Daoy (cell line): ENCODE measurements at places on chromosomes 12 and 14. TPM values are rescaled to one million over a fixed set of nuclear protein-coding genes. Genes with fewer than 3 reads are reported as not detected.
A peak's percentile ranks its signal among the peaks of the same experiment; 100 is the strongest.

Gene HSPB8
- total RNA-seq = 56.1 and 58.4 TPM in 2 replicates

DNA sequence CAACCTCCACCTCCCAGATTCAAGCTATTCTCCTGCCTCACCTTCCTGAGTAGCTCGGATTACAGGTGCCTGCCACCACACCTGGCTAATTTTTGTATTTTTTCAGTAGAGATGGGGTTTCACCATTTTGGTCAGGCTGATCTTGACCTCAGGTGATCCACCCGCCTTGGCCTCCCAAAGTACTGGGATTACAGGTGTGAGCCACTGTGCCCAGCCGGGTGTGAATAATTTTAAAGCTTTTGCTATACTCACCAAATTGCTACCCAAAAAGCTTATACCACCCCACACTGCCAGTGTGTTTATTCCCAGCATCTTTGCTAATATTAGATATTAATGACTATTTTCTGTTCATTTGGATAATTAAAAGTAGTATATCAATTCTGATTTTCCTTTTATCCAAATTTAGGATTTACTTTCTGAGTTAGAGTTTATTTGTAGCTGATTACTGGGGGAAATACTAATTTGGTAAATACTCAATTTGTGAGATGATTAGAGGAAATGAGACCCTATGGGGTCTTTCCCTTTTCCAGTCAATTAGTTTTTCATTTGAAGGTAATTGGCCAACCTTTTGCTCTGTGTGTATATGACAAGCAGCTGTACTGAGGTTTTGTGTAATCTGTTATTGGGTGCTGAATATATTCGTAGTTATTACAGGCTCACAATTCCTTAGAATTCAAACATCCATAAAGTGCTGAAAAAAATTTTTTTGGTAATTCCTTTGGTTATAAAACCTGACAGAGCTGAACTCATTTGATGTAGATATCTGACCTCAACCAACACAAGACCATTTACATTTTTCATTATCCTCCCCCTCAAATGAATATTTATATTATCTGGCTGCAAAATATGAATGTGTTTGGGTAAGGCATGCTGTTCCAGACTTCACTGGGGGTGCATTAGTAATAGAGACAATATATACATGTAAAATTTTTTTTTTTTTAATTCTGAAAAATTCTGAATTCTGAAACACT, 73.6 kb downstream of the ANO6 start:
- DNase-seq = no peak

Gene PMCH
- total RNA-seq = not detected in 2 replicates

GRCh38 chr12:106309671-106310505, 7.4 kb downstream of the TCP11L2 start:
- DNase-seq = peak; percentile 16

- DNase-seq = peak; percentile 69
These were observed 2.4 kb downstream of the DHH start for GRCh38 chr12:49092086-49092815.

GRCh38 chr14:52987514-52987913, 36.7 kb upstream of the FERMT2 start:
- no peak for DNase-seq

Gene TSHR
- total RNA-seq = not detected in 2 replicates

Gene CFAP54
- total RNA-seq = 0.51 and 0.80 TPM in 2 replicates

Gene CLMN
- total RNA-seq = 3.5 and 4.2 TPM in 2 replicates

Gene SCN8A
- total RNA-seq = 1.0 and 3.0 TPM in 2 replicates

- no peak for DNase-seq
These were observed 49.1 kb upstream of the FKBP4 start for GRCh38 chr12:2745655-2746054.

Gene CCT2
- total RNA-seq = 735 and 797 TPM in 2 replicates

Gene INTS13
- total RNA-seq = 76.3 and 131 TPM in 2 replicates

Gene GPX2
- total RNA-seq = not detected in 2 replicates

Gene SPIC
- not detected in 2 replicates for total RNA-seq

DNA sequence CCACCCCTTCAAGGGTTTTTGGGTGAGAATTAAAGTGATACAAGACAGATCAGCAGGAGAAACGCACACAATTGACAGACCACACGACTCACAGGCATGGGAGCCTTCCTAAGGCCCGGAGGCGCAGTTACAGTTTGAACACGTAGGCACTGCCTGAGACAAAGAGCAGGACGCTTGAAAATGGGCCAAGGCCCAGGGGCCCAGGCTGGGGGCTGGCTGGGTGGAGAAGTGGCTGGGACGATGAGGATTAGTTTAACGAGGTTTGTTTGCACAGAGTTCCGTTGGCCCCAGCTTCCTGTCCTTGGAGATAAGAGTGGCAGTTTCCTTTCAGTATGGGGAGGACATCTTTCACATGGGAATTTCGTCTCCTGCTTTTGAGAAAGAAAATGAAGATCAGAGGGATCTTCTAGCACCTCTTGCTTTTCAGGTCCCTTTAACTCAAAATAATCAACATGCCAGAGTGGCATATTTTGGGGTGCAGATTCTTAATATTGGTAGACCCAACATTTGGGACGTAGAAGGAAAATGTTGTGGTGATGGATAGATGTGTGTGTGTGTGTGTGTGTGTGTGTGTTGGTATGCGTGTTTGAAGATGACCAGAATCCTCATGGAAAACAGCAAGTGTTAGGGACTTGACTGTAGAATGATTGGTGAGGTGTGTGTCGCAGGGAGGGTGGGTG, 44.6 kb downstream of the DLK1 start:
- no peak for DNase-seq

- no peak for DNase-seq
These were observed 29.6 kb downstream of the PMCH start for GRCh38 chr12:102167821-102168604.
